Activated naive CD8-positive, alpha-beta T cell treated with anti-CD3 and anti-CD28 coated beads for 36 hours (primary cell): ENCODE measurements at places on chromosomes 5 and 9.

GRCh38 chr5:117082977-117083376 lies 508.4 kb upstream of the SEMA6A start:
- H3K4me3 ChIP-seq, result no peak overlapping the region
- no peaks in the 10 kb centered on the region for H3K36me3 ChIP-seq
- no peaks in the 10 kb centered on the region for H3K4me1 ChIP-seq
- H3K27ac ChIP-seq, result no peak overlapping the region
- no peaks in the 10 kb centered on the region for H3K27me3 ChIP-seq
- no peak for DNase-seq

GRCh38 chr5:149172261-149172660 lies 31.0 kb downstream of the ABLIM3 start:
- H3K4me3 ChIP-seq, result no peak overlapping the region
- peak; percentile 4 for DNase-seq
- no peaks in the 10 kb centered on the region for H3K4me1 ChIP-seq
- H3K27ac ChIP-seq, result no peak overlapping the region

DNA sequence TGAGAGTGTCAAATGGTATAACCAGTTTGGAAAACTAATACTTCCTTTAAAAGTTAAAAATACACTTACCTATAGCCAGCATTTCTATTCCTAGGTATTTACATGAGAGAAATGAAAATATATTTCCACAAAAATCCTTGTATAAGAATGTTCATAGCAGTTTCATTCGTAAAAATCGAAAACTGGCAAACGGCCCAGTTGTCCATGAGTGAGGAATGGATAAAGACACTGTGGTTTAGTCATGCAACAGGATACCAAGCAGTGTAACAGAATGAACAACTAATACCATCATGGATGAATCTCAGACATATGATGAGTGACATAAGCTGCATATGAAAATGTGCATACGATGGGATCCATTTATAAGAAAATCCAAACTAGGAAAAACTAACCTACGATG lies 136.7 kb downstream of the MACROH2A1 start:
- H3K4me1 ChIP-seq, result no peaks in the 10 kb centered on the region
- no peak overlapping the region for H3K4me3 ChIP-seq
- H3K36me3 ChIP-seq, result no peaks in the 10 kb centered on the region

DNA sequence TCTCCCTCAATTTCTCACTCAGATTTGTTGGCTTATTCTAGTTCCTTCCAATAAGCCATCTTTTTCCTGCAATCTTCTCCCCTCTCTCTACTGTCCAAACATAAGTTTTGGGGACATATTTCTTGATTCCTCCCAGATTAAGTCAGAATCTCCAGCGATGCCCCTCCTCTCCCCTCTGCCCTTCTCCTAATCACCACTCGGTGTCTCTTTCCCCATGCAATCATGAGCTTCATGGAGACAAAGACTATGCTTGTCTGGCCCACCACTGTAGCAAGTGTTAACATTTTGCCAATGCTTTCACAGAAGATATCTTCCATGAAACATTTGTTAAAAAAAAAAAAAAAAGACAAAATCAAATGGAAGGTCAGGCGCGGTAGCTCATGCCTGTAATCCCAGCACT lies 42.4 kb downstream of the PDE6A start:
- DNase-seq, result no peak
- H3K4me3 ChIP-seq, result no peak overlapping the region
- no peak overlapping the region for H3K27ac ChIP-seq
- peaks cover 12% of the 10 kb centered on the region for H3K4me1 ChIP-seq

DNA sequence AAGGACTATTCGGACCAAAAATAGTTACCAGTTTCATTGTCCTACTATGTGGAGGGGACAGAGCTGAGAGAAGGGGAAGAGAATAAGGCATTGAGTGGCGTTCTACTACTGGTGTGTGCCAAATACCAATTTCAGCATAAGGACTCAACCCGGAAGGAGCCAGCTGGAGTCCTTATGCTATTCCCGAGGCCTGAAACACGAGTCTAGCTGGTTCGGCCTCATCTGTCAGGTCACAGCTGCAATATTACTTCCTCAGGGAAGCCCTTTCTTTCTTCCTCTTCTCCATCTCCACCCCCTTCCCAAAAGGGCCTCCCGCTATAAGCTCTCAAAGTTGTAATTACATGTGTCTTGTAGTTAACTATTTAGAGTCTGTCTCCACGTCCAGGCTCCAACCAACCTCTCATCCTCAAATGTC lies 20.5 kb upstream of the FER start:
- H3K4me1 ChIP-seq, result peaks cover 33% of the 10 kb centered on the region
- peaks cover 4% of the 10 kb centered on the region for H3K36me3 ChIP-seq
- H3K4me3 ChIP-seq, result peak overlapping the region; percentile 74

DNA sequence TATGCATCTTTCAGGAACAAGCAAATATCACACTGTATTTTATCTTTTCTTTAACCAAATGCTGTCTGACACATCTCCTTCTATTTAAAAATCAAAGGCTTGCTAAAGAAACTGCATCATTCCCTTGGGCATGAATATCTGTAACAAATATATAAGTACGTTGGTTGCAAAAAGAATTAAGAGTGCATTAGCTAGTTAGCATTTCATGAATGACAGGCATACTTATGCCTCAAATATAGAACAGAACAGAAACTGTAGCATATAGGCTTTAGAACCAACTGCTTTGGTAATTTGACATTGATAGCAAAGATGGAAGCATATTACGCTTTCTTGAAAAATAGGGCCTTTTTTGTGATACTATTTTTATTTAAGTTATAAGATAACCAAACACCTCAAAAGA lies 761.2 kb downstream of the MAT2B start:
- no peak overlapping the region for H3K4me3 ChIP-seq
- H3K27ac ChIP-seq, result no peak overlapping the region
- H3K4me1 ChIP-seq, result no peaks in the 10 kb centered on the region
- H3K27me3 ChIP-seq, result no peaks in the 10 kb centered on the region
- no peaks in the 10 kb centered on the region for H3K36me3 ChIP-seq

DNA sequence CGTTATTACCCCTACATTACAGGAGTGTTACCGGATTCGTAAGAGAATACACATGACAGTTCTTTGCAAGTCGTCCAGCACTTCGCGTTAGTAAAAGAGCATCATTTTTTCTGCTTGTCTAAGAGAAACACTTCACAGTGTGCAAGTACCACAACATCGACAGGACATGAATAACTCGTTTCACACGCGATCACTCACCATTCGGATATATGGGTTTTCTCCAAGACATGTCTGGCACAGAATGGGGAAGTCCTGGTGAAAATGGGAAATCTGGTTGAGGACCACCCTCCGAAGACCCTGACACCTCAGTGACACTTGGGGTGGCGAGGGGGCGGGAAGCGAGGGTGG lies 642 bp downstream of the RBM22 start:
- DNase-seq, result no peak
- no peak overlapping the region for H3K4me3 ChIP-seq
- peaks cover 3% of the 10 kb centered on the region for H3K4me1 ChIP-seq

- no peaks in the 10 kb centered on the region for H3K27me3 ChIP-seq
- DNase-seq, result no peak
- H3K4me1 ChIP-seq, result peaks cover 15% of the 10 kb centered on the region
- H3K36me3 ChIP-seq, result peaks cover 30% of the 10 kb centered on the region
- H3K4me3 ChIP-seq, result no peak overlapping the region
Observed at GRCh38 chr9:83991355-83991754, 10.8 kb downstream of the RMI1 start.

DNA sequence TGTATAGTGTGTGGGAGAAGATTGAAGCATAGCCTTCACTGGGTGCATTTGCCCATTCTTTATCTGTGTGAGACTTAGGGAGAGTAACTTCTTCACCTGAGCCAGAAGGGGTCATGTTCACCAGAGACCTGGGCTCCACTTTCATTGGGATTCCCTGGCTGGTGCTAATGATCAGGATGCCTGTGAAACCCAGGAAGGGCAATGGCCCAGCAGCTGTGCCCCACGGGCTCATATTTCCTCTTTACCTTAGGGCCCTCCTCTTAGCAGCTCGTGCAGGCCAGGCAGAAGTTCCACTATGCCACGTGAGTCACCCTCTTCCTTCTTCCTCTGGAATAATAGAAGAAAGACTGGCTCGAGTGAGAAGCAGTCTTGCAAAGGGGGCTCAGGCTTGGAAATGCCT lies 5.0 kb downstream of the PPARGC1B start:
- H3K4me3 ChIP-seq, result no peak overlapping the region
- no peaks in the 10 kb centered on the region for H3K36me3 ChIP-seq
- DNase-seq, result no peak

GRCh38 chr9:212297-212696 lies 2.4 kb upstream of the DOCK8 start:
- H3K4me1 ChIP-seq, result no peaks in the 10 kb centered on the region
- no peaks in the 10 kb centered on the region for H3K36me3 ChIP-seq
- no peak overlapping the region for H3K27ac ChIP-seq

GRCh38 chr5:126849101-126849678 lies 72.3 kb downstream of the LMNB1 start:
- no peak for DNase-seq
- no peak overlapping the region for H3K4me3 ChIP-seq
- no peak overlapping the region for H3K27ac ChIP-seq
- peaks cover 63% of the 10 kb centered on the region for H3K4me1 ChIP-seq
- H3K36me3 ChIP-seq, result peaks cover 19% of the 10 kb centered on the region

- peaks cover 8% of the 10 kb centered on the region for H3K4me1 ChIP-seq
- no peaks in the 10 kb centered on the region for H3K36me3 ChIP-seq
- no peak overlapping the region for H3K27ac ChIP-seq
Observed at GRCh38 chr9:88237991-88238571, 99.8 kb upstream of the SPATA31C2 start.

- no peaks in the 10 kb centered on the region for H3K4me1 ChIP-seq
- H3K4me3 ChIP-seq, result no peak overlapping the region
- H3K27me3 ChIP-seq, result peaks cover 4% of the 10 kb centered on the region
- H3K36me3 ChIP-seq, result no peaks in the 10 kb centered on the region
Observed at GRCh38 chr5:137024044-137024443, 475.1 kb downstream of the SPOCK1 start.

DNA sequence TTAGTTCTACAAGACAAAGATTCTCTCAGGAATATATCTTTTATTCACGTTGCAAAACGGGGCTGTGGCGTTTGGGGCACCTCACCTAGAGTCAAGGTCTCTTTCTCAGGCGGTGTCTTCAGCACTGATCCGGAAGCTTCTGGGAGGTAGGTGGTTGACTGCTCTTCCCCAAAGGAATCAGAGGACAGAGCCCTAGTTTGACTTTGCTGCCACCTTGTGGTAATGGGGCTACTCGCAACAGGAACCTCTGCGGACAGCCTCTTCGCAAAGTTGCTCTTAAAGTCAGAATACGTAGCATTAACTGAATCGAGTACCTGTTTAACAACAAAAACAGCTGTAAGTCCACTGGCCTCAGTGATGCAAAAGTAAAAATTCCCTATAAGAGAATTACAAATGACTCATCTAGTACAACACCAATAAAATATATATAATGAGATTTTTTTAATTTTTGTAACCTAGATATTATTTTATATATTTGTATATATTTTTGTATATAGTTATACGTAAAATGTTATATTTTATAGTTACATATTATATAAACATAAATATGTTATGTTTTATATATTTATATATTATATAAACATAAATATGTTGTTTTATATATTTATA lies 13.3 kb upstream of the GPX8 start:
- peaks cover 2% of the 10 kb centered on the region for H3K36me3 ChIP-seq
- H3K4me1 ChIP-seq, result peaks cover 14% of the 10 kb centered on the region
- no peak overlapping the region for H3K4me3 ChIP-seq
- H3K27me3 ChIP-seq, result peaks cover 33% of the 10 kb centered on the region

DNA sequence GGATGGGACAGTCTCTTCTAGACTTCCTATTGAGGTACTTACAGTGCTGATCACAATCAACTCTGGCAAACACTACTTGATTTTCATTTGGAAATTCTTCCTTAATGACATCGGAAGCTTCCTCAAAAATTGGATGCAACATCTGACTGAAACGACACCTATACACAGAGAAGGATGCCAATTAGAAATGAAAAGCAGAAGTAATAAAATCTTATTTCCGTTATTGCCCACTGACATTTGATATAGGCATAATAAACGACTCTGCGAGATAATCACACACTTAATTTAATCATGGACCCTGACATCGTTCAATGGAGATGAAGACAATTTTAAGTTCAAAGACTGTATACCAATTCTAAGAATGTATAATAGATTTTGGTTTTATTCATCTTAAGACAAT lies 46.4 kb downstream of the ERP44 start:
- no peak overlapping the region for H3K27ac ChIP-seq
- H3K27me3 ChIP-seq, result no peaks in the 10 kb centered on the region
- DNase-seq, result no peak

- peaks cover 19% of the 10 kb centered on the region for H3K4me1 ChIP-seq
- H3K36me3 ChIP-seq, result no peaks in the 10 kb centered on the region
- peak; percentile 2 for DNase-seq
- no peak overlapping the region for H3K27ac ChIP-seq
Observed at GRCh38 chr9:111598733-111599091, 735 bp downstream of the PTGR1 start.

DNA sequence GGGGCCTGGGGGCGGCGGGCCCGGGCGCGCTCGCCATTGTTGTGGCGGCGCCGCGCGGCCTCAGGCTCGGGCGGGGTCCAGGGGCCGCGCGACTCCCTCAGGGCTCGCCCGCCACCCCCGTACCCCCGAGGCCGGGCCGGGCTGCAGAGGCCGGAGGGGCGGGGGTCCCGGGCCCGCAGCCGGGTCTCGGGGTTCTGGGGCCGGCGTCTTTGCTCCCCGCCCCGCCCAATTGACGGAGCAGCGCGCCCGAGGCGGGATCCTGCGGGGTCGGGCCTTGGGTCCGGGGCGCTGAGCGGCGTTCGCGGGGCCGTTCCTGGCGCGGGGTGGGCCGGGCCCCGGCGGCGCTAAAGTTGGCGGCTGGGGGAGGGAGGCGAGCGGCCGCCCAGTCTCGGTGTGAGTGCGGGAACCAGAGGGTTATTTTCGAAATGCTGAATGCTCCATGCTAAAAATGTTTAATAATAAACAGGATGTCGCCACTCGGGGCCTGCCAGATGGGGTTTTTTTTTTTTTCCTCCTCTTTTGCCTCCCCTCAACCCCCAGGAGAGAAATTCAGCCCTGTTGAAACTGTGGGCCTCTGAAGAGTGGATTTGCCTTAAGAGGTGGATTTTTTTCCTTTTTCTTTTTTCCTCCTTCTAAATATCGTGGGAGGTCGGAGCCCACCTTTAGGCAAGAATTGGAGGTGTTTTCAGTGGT lies 724 bp downstream of the PRRC2B start:
- peak overlapping the region; percentile 95 for H3K27ac ChIP-seq
- no peaks in the 10 kb centered on the region for H3K27me3 ChIP-seq
- DNase-seq, result peak; percentile 75

- no peak overlapping the region for H3K27ac ChIP-seq
- H3K4me3 ChIP-seq, result no peak overlapping the region
- H3K4me1 ChIP-seq, result peaks cover 4% of the 10 kb centered on the region
- H3K36me3 ChIP-seq, result no peaks in the 10 kb centered on the region
Observed at GRCh38 chr9:38079461-38080031, 10.5 kb upstream of the SHB start.

- no peak overlapping the region for H3K27ac ChIP-seq
- no peaks in the 10 kb centered on the region for H3K4me1 ChIP-seq
- no peaks in the 10 kb centered on the region for H3K27me3 ChIP-seq
- no peak for DNase-seq
Observed at GRCh38 chr9:87778996-87779395, 53.1 kb downstream of the CTSL start.

GRCh38 chr9:115369322-115369957 lies 251.5 kb upstream of the TNC start:
- no peak overlapping the region for H3K27ac ChIP-seq
- H3K4me3 ChIP-seq, result no peak overlapping the region
- H3K4me1 ChIP-seq, result no peaks in the 10 kb centered on the region
- H3K36me3 ChIP-seq, result no peaks in the 10 kb centered on the region
- no peak for DNase-seq

GRCh38 chr5:7016999-7017747 lies 303.9 kb downstream of the TENT4A start:
- no peaks in the 10 kb centered on the region for H3K36me3 ChIP-seq
- no peak for DNase-seq
- H3K27ac ChIP-seq, result no peak overlapping the region
- H3K4me1 ChIP-seq, result no peaks in the 10 kb centered on the region
- H3K27me3 ChIP-seq, result peaks cover 10% of the 10 kb centered on the region
